Activated naive CD8-positive, alpha-beta T cell treated with anti-CD3 and anti-CD28 coated beads for 36 hours (primary cell): ENCODE measurements at places on chromosomes 7 and 10. TPM values are rescaled to one million over a fixed set of nuclear protein-coding genes. Genes with fewer than 3 reads are reported as not detected.

DNA sequence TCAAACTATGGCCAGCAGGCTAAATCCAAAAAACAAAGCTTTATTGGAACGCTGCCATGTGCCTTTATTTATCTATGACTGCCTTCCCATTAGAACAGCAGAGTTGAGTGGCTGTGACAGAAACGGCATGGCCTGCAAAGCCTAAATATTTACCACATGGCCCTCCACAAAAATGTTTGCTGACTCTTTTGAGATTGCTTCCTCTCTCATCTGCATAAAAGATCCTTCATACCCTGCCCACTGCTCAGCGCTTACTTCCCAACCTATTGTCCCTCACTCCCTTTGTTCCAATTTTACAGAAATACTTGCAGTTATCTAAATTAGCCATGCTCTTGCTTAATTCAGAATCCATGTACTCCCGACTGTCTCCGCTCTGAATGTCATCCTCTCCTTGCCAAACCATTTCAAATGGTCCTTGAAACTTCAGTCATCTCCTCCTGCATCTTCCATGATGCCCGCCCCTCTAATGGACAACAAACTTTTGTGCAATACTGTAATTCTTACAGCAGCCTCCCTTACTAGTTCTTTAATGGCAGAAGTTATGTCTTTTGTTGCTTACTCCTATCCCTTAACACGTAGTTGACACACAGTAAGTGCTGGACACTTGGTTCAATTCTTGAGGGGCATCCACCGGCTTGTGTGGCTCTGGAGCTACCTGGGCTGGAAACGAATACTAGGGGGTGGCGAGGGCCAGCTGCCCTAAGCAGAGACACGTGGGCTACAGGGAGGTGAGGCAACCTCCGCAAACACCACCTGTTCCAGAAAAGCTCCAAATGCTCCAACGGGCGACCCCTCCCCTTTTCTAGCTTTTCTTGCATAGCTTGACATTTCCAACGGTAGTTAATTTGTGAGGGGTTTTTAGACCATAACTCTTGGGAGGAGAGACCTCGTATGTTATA lies 832 bp downstream of the XRCC2 start:
- peak; percentile 18 for DNase-seq
- peaks cover 4% of the 10 kb centered on the region for H3K27me3 ChIP-seq
- H3K27ac ChIP-seq, result peak overlapping the region; percentile 99
- H3K36me3 ChIP-seq, result peaks cover 28% of the 10 kb centered on the region

- no peak for DNase-seq
- H3K27ac ChIP-seq, result no peak overlapping the region
- H3K4me1 ChIP-seq, result no peaks in the 10 kb centered on the region
- H3K4me3 ChIP-seq, result no peak overlapping the region
These were observed 424.0 kb downstream of the PLXNA4 start for GRCh38 chr7:132152131-132152889.

- H3K4me1 ChIP-seq, result peaks cover 7% of the 10 kb centered on the region
- H3K27me3 ChIP-seq, result no peaks in the 10 kb centered on the region
- no peak overlapping the region for H3K27ac ChIP-seq
- peaks cover under 1% of the 10 kb centered on the region for H3K36me3 ChIP-seq
These were observed 3.3 kb upstream of the STN1 start for GRCh38 chr10:103921248-103921647.

- no peaks in the 10 kb centered on the region for H3K4me1 ChIP-seq
- H3K4me3 ChIP-seq, result no peak overlapping the region
- no peak overlapping the region for H3K27ac ChIP-seq
- no peak for DNase-seq
- no peaks in the 10 kb centered on the region for H3K36me3 ChIP-seq
These were observed 80.2 kb upstream of the MSRB2 start for GRCh38 chr10:23015021-23015707.

DNA sequence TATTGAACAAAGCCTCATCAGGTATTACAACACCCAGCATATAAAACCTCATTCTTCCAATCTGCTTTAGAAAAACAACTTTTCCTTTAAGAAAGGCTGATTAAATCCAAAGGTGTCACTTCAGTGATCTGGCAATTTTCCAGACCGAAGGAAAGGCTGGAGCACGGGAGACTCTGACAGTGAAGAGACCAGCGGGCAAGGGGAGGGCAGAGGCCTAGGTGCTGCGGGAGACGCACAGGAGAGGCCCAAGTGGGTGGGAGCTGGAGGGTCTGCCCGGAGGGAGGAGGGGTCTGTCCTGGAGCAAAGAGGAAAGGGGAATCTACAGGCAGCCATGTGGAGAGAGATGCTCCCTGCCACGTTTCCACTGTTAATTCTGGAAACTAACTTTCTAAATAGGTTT lies 24.3 kb upstream of the PPP2R2D start:
- no peaks in the 10 kb centered on the region for H3K36me3 ChIP-seq
- no peak overlapping the region for H3K27ac ChIP-seq
- H3K4me3 ChIP-seq, result no peak overlapping the region
- peaks cover 23% of the 10 kb centered on the region for H3K27me3 ChIP-seq
- H3K4me1 ChIP-seq, result no peaks in the 10 kb centered on the region
- DNase-seq, result no peak

DNA sequence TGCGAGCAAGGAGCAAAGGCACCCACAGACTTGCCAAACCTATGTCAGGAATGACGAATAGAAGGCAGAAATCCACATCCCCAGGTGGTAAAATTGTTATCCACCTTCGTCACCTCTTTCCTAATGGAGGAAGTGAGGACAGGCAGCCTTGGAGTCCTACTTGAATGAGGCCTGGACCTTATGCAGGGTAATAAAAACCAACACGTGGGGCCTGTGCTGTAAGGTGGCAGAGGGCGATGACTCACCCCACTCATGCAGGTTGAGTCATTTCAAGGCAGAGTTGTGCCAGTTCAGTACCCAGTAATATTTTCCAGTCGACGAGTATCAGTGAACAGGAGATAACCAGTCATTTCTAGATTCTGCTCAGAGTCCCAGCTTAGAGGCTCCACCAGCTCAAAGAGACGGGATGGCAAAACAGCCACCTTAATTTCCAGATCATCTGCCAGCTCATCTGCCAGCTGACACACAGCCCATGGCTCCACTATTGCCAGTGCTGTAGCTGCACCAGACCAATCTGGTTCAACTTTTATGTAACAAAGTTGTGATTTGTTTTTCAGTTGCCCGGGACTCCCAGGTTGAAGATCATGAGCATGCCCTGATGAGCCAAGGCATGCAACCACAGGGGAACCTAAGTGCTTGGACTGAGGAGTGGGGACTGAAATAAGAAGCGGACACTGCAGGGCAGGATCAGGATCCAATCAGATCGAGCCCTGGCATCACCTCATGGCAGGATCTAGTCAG lies 176.2 kb upstream of the ITGB1 start:
- no peaks in the 10 kb centered on the region for H3K36me3 ChIP-seq
- peak overlapping the region; percentile 90 for H3K27ac ChIP-seq
- H3K4me1 ChIP-seq, result peaks cover 68% of the 10 kb centered on the region
- H3K27me3 ChIP-seq, result no peaks in the 10 kb centered on the region

- peak overlapping the region; percentile 8 for H3K27ac ChIP-seq
- peaks cover 8% of the 10 kb centered on the region for H3K4me1 ChIP-seq
- no peak for DNase-seq
- H3K4me3 ChIP-seq, result no peak overlapping the region
- peaks cover 20% of the 10 kb centered on the region for H3K36me3 ChIP-seq
- H3K27me3 ChIP-seq, result no peaks in the 10 kb centered on the region
These were observed 9.6 kb downstream of the ZKSCAN5 start for GRCh38 chr7:99514050-99514449.

DNA sequence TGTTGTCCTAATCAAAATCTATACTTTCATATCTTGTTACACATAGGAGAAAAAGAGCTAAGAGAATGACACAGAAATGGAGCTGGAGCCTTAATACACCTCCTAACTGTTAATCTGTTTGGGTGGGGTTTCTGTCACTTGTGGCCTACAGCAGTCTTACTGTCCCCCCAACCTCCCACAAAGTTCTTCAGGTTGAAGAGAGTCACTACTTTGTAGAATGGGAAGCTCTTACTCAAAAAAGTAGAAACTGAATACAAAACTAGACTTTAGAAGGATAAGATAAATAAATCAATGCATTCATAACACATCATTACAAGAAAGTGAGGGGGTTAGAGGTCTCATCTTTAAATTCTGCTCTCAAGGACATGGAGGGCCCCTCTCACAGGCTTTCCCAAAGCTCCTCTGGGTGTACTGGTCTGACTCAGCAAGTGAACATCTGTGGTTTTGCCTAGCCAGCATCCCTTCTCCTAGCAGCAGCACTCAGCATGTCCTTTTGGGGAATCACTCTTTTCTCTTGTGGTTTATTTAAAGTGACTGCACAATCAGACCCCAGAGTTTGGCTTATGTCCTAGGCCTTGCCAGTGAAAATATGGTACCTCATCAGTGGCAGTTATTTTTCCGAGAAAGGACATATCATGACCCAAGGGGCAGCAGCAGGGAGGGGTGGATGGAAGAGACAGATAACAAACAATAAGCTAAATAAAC lies 2.0 kb upstream of the BLVRA start:
- H3K36me3 ChIP-seq, result peaks cover 2% of the 10 kb centered on the region
- peak; percentile 30 for DNase-seq
- H3K4me3 ChIP-seq, result peak overlapping the region; percentile 78

DNA sequence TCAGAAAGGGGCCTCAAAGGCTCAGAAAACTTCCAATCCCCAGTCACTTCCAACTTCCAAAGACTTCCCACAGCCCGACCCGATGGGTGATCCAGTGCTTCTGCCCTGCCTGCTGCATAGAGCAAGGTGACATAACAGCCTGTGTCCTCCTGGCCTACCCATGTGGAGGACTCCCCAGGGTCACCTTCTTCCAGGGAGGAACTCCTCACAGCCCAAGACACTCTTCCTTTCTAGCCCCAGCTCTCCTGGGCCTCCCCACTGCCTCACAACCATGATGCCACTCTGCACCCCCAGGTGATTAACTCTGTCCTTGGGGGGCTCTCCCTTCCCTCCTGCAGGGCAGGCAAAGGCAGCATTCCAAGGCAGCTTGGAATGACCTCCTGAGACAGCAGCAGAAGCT lies 158.4 kb upstream of the PDE1C start:
- no peak overlapping the region for H3K27ac ChIP-seq
- H3K4me1 ChIP-seq, result no peaks in the 10 kb centered on the region
- no peaks in the 10 kb centered on the region for H3K36me3 ChIP-seq
- DNase-seq, result no peak
- H3K27me3 ChIP-seq, result no peaks in the 10 kb centered on the region

RPEL1 gene
- total RNA-seq, result not detected

- DNase-seq, result no peak
- no peak overlapping the region for H3K4me3 ChIP-seq
- H3K4me1 ChIP-seq, result no peaks in the 10 kb centered on the region
These were observed 113.3 kb downstream of the FANK1 start for GRCh38 chr10:126009650-126010049.

CCDC7 gene
- 5.8 TPM for total RNA-seq

DNA sequence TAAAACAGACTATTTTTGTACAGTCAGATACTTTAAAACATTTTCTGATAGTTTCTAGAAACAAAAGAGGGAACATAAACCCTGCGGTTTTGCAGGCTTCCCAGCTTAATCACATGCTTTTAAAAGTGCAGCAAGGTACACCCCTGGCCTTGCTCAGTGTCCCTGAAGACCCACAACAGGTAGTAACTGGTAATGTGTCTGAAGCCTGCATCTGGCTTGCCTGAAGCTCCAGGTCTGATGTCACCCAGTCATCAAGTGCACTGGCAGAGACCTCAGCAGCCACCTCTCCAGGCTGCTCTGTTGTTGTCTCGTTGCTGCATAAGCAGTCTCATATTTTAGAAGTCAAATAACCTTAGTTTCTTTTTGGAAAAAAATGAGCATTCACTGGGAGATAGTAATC lies 376.1 kb upstream of the MTPN start:
- no peaks in the 10 kb centered on the region for H3K4me1 ChIP-seq
- H3K27ac ChIP-seq, result no peak overlapping the region
- no peak overlapping the region for H3K4me3 ChIP-seq
- no peaks in the 10 kb centered on the region for H3K36me3 ChIP-seq

- H3K27me3 ChIP-seq, result no peaks in the 10 kb centered on the region
- DNase-seq, result no peak
- H3K4me3 ChIP-seq, result no peak overlapping the region
- H3K27ac ChIP-seq, result no peak overlapping the region
These were observed 7.4 kb upstream of the GNA12 start for GRCh38 chr7:2851497-2851896.

GRCh38 chr10:21061982-21062381 lies 164.9 kb upstream of the NEBL start:
- H3K4me3 ChIP-seq, result no peak overlapping the region
- no peak overlapping the region for H3K27ac ChIP-seq
- DNase-seq, result no peak
- no peaks in the 10 kb centered on the region for H3K36me3 ChIP-seq

GRCh38 chr10:131886237-131886636 lies 14.6 kb upstream of the PPP2R2D start:
- no peaks in the 10 kb centered on the region for H3K36me3 ChIP-seq
- H3K27ac ChIP-seq, result no peak overlapping the region
- H3K27me3 ChIP-seq, result no peaks in the 10 kb centered on the region
- DNase-seq, result no peak

DNA sequence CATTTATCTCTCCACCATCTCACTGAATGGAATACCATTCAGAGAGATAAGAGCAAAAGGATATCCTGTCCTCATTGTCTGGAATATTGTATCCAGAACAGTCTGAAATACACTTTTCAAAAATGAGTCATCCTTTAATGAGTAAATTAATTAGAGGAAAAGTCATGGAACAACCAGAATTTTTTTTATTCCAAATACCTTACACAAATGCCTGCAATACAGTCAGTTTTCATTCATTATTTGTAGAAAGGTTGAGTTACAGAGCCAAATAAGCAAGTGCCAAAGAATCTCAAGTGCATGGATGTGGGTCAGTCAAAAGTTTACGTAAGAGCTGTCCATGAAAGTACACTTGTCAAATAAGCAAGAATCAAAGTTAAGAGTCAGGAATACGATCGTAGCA lies 482.6 kb downstream of the IPMK start:
- H3K4me1 ChIP-seq, result no peaks in the 10 kb centered on the region
- no peaks in the 10 kb centered on the region for H3K27me3 ChIP-seq
- no peak overlapping the region for H3K27ac ChIP-seq

GRCh38 chr7:27992097-27992496 lies 188.5 kb downstream of the JAZF1 start:
- H3K4me3 ChIP-seq, result no peak overlapping the region
- H3K36me3 ChIP-seq, result peaks cover 13% of the 10 kb centered on the region
- H3K27me3 ChIP-seq, result no peaks in the 10 kb centered on the region
- no peak overlapping the region for H3K27ac ChIP-seq
- H3K4me1 ChIP-seq, result peaks cover 7% of the 10 kb centered on the region
